ENCODE measurements at places on chromosomes 11 and 22. TPM values are rescaled to one million over a fixed set of nuclear protein-coding genes. Genes with fewer than 3 reads are reported as not detected.

DNA sequence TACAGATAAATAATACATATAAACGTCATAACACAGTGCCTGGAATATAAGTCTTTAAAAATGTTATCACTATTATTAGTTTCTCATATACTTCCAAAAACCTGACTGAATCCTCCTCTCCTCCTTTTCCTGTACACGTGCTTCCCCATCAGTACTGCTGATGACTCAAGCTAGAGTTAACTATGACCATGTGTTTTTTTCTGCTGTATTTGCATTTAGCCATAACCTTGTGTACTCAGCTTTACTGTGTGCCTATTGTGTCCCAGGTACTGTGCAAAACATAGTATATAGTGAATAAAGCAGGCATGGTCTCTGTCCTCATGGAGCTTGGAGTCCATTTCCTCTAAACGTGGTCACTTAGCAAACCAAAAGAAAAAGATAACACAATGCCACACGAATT, 56.5 kb upstream of the ARHGAP32 start:
- DNase-seq: no peak

- DNase-seq: no peak
Observed at GRCh38 chr11:76695771-76696170, 25.2 kb upstream of the LRRC32 start.

- peak; percentile 12 for DNase-seq
Observed at GRCh38 chr11:42462558-42463310, 849.1 kb upstream of the API5 start.

- no peak for DNase-seq
Observed at GRCh38 chr11:65036931-65037330, 4.1 kb upstream of the SAC3D1 start.

GRCh38 chr11:91366816-91367215, 857.8 kb upstream of the FAT3 start:
- no peak for DNase-seq

DNA sequence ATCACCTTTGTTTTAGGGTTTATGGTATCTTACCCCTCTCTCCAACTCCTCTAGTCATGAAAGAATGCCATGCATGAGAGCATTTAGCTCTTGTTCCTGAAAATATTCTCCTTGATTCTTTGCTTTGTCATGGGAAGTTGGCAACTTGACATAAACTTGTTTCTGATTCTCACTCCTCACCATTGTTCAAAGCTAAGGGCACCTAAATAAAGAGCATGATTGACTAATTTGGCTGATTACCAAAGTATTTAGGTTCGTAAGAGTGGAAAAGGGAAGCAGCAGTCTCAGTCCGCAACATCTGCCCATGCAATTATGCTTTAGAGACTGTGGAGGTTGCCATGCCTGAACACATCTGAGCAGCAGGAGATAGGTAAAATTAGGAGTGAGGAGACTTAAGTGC, 26.4 kb downstream of the OR52K1 start:
- no peak for DNase-seq

GRCh38 chr11:119567688-119568582, 145.0 kb upstream of the THY1 start:
- DNase-seq: no peak

DNA sequence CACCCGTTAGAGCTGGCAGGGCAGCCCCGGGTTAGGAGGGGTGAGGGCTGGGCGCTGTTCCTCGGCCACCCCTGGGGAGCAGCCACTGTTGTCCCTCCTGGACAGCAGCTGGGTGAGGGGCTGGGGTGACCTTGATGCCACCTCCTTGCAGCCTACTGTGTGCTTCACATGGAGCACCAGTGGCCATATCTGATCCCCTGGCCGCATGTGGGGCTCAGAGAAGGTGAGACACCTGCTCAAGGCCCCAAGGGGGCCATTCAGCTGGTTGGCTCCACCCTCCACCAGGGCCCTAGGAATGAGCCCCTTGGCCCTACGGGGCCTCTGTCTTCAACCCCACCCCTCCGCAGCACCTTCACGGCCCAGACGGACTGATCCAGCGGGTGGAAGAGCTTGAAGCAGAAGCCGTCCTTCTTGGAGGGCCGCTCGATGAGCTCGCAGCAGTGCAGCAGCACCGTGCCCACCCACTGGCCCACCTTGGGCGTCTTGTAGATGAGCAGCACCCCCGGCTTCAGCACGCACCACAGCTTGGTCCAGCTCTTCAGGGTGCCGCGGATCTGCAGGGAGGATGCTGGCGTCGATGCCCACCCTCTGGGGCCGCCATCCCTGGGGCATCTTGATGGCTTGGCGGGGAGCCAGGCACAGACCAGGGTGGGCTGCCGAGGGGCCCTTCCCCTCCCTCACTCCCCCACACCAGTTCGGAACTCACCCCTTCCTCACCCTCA, 44.9 kb downstream of the OSBPL5 start:
- no peak for DNase-seq

DNA sequence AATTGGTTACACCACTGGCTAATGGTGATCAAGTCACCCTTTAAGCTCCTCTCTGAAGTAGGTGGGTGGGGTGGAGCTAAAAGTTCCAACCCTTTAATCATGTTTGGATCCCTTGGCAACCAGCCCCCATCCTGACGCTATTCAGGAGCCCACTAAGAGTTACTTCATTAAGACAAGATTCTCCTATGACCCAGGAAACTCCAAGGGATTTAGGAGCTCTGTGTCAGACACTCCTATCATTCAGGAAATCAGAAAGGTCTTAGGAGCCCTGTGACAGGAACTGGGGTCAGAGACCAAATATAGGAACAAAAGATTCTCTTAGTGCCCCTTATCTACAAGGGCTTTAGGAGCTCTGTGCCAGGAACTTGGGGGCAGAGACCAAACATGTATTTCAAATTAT, 141.3 kb downstream of the ATG16L2 start:
- no peak for DNase-seq

DNA sequence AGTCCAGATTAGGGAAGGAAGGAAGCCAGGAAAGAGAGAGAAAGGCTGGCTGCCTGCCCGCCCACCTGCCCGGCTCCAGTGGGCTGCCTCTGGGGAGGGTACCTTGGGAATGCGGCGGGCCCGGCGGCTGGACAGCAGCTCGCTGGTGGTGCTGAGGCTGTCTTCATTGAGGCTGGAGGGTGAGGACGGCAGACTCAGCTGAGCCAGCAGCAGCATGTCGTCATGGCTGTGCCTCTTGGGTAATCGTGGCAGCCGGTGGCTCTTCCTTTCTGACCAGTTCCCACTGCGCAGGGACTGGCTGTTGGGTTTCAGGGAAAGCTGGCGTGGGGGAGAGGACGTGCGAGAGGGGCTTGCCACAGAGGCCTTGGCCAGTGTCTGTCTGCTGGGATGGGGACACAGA, 32.9 kb downstream of the RPL27A start:
- no peak for DNase-seq

DNA sequence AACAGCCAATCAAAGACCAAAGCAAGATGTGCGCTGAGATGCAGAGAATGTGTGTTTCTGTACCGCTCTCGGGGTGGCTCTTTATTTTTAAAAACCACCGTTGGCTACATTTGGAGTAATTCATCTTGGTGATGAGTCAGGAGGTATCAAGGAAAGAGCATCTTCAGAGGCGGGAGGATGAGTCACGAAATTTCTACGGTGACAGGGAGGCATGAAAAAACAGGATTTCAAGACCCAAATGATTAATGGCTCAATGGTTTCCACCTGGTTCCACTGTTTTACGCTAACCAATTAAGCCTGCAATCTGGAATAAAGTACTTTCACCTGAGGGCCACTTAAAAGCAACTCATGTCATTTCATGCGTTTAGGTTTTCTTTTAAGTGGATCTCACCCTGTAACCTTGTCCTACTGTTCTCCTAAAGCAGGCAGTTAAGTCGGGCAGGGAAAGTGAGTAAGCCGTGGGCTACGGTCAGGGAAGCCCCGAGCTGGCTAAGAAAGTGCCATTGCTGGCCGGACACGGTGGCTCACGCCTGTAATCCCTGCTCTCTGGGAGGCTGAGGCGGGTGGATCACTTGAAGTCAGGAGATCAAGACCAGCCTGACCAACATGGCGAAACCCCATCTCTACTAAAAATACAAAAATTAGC, 74.6 kb downstream of the CELSR1 start:
- DNase-seq: peak; percentile 75

DNA sequence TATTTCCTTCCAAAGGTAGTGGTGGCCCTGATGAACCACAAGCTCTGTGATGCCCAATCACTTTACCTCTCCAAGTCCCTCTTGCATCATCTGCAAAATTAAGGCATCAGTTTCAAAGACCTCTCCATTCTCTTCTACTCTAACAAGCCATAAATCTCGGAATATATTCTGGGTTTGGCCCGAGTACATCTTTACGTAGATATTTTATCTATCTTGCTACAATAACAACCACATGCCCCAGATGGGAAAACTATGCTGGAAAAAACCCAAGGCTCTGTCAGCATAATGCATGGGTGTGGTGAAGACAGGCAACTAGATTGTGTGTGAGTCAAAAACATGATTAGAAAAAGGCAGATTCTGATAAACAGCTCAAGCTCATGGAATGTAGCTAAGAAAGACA, 228.2 kb upstream of the BLID start:
- no peak for DNase-seq

DNA sequence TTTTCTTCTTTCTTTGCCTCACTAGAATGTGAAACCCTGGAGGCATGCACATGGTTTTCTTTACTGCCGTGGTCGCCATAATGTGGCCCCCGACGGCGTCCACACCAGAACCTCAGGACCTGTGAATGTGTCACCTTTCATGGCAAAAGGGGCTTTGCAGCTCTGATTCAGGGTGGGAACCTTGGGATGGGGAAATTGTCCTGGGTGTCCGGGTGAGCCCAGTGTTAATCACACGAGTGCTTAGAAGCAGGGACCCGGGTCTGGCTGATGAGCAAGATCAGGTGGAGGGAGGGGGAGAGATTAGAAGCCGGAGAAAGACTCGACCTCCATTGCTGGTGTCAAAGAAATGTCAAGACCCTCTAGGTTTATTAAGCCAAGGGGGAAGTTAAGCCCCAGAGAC, 74.7 kb upstream of the SHISAL1 start:
- no peak for DNase-seq

DNA sequence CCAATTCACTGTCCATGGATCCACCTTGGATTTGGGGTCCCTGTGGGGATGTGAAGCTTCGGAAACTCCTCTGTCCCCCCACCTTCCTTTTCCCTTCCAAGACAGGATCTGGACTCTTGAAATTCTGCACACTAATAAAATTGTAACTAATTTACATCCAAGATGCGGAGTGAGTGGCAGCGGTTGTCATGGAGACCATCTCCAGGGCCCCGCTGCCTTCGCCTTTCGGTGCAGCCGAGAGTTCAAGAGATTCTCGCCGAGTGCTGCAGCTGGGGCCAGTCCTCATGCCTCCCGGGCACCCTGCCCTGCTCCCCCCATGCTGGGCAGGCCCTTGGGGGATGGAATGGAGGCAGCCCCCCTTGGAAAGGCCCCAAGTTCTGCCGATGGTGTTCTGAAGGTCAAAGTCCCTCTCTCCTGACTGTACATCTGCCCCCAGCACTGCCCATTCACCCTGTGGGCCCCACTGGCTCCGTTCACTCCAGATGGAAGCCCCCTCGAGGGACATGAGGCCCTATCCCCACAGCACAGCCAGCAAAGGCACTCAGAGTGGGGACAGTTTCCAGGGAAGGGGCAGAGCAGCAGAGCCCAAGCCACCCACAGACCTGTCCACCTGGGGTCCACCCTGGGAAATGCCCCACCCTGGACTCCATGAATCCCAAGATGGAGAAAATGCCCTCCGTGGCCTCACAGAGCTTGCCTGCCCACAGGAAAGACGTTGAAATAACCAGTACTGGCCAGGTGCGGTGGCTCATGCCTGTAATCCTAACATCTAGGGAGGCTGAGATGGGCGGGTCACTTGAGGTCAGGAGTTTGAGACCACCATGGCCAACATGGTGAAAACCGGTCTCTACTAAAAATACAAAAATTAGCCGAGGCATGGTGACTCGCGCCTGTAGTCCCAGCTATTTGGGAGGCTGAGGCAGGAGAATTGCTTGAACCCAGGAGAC, 25.9 kb downstream of the IGLL1 start:
- DNase-seq: no peak

GRCh38 chr11:1307163-1307870, 2.1 kb downstream of the TOLLIP start:
- no peak for DNase-seq

DNA sequence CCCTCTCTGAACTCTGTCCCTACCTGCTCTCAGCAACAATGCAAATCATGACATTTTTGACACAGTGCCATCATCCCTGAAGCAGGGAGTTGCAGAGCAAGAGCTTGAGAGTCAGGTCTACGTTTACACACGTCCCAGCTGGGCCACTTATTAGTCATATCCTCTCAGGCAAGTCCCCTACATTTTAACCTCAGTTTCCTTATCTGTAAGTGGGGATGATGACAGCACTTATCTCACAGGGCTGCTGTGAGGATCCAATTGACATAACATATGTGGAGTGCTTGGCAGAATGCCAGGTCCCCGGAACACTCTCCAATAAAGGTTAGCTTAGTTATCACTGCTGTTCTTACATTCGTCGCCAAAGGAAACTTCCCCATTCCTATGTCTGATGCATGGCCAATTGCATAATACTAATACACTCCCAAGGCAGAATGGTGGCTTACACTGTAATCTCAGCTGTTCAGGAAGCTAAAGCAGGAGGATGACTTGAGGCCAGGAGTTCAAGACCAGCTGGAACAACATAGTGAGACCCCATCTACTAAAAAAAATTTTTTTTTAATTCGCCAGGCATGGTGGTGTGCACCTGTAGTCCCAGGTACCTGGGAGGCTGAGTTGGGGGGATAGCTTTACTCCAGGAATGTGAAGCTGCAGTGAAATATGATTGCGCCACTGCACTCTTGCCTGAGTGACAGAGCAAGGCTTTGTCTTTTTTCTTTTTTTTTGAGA, 16.6 kb downstream of the ASCC2 start:
- DNase-seq: peak; percentile 79

- no peak for DNase-seq
Observed at GRCh38 chr11:22742157-22742613, 75.8 kb downstream of the GAS2 start.

- no peak for DNase-seq
Observed at GRCh38 chr11:46247659-46248058, 29.8 kb upstream of the CREB3L1 start.

- DNase-seq: no peak
Observed at GRCh38 chr11:14212986-14213385, 146.0 kb downstream of the RRAS2 start.

DNA sequence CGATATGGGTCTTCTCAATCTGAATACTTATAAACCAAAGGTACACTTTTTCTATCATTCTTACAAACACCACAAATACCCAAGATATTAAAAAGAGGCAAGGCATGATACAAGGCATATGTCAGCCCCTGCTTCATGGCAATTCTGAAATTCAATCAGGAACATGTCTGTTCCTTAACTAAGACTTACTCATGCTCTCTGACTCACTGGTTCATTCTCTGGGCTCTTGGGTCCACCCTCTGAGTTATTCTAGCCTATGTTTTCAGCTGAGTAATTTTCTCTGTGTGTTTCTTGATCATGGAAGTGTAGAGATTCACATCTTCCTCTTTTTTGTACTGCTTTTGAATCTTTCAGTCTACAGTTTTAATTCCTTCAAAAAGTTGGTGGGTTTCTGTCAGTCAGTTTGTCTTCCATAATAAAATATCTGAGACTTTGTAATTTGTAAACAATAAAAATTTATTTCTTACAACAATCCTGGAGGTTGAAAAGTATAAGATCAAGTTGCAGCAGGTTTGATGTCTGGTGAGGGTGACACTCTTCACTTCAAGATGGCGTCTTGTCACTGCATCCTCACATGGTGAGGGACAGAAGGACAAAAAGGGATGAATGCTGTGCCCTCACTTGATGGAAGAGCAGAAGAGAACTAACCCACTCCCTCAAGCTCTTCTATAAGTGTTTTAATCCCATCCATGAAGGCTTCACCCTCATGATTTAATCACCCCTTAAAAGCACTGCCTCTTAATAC, 211.7 kb downstream of the FAM76B start:
- DNase-seq: peak; percentile 63

Gene OR4D5
- total RNA-seq: not detected

Gene FOLR1
- 1.7 TPM for total RNA-seq

Gene GGTLC2
- not detected for total RNA-seq

Gene SERPINH1
- 467 TPM for total RNA-seq

Gene BEST1
- 1.0 TPM for total RNA-seq

Measured in kidney epithelial cell (primary cell).